ENCODE measurements at places on chromosomes 1 and 21.
A peak's percentile ranks its signal among the peaks of the same experiment; 100 is the strongest.

DNA sequence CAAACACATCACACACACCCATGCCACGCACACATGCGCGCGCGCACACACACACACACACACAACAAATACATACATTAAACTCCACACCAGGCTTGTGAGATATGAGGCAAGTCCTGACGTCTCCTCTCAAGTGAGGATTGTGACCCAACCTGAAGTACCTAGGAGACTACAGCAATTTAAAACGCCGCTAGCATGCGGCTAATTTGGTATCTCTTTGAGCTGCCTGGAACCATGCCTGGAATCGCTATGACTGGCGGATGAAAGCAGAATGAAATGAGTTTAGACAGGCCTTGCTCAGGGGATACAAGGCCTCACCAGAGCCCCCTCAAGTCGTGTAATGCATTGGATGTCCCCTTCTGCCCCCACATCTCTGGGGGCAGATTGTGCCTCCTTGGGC, 1.6 kb upstream of the RAB7B start:
- DNase-seq: no peak

DNA sequence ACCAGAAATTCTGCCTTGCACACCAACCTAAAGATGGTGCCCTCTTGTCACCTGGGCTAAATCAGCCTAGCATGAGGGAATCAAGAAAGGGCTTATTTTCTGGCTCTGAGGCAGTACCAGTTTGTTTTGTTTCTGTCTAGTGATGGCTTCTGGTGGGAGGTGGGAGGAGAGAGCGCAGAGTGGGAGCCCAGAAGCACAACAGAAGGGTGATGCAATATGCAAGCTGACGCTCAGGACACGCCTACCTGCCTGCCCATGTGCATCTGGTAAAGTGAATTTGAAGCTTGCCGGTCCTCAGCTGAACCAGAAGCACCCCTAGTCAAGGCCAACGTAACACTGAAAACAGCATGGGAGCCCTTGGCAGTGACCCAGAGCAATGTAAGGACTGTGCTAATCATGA, 138.4 kb upstream of the TIAM1 start:
- no peak for DNase-seq

GRCh38 chr1:210340841-210341240, 12.1 kb downstream of the HHAT start:
- no peak for DNase-seq

GRCh38 chr1:46027788-46028573, 104.4 kb downstream of the PIK3R3 start:
- no peak for DNase-seq

GRCh38 chr1:154419620-154420571, 14.8 kb downstream of the IL6R start:
- peak; percentile 62 for DNase-seq

DNA sequence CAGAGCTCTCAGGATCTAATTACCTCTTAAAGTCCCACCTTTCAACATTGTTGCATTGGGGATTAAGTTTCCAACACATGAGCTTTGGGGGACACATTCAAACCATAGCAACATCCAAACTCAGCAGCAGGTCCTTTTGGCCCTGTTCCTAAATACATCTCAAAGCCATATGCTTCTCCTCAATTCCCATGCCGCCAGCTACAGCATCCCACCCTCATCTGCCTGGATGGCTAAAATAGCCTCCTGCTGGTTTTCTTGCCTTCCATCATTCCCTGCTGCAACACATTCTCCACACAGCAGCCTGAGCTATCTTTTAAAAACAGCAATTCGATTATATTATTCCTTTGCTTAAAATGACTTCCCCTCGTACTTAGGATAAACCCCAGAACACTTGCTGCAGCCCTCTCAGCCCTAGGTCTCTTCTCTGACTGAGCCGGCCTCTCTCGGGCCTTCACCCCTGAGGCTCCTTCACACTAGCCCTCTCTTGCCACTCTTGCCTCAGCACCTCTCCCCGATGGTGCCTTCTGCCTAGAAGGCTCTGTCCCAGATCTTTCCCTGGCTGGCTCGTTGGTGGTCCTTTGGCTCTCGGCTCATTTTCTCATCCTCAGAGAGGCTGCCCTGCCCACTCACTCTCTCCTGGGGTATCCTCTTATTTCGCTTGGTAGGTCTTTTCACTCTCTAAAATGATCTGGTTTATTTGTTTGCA, 16.5 kb downstream of the MYBPH start:
- no peak for DNase-seq

- no peak for DNase-seq
Observed at GRCh38 chr1:39379187-39379586, 112.2 kb upstream of the BMP8A start.

DNA sequence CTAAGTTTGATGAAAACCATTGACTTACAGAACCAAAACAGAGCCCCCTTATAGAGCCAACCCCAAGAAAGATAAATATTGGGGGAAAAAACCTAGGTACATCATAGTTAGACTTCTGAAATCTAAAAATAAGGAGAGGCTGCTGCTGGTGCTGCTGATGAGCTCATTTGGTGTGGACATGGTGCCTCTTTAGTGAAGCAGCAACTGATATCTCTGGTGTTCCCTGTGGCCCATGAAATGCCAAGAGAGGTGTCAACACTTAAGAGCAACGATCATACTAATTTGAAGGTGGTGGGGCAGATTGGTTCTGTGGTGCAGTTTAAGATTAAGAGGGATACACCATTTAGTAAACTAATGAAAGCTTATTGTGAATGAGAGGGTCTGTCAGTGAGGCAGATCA, 35.9 kb downstream of the ST3GAL3 start:
- DNase-seq: no peak

DNA sequence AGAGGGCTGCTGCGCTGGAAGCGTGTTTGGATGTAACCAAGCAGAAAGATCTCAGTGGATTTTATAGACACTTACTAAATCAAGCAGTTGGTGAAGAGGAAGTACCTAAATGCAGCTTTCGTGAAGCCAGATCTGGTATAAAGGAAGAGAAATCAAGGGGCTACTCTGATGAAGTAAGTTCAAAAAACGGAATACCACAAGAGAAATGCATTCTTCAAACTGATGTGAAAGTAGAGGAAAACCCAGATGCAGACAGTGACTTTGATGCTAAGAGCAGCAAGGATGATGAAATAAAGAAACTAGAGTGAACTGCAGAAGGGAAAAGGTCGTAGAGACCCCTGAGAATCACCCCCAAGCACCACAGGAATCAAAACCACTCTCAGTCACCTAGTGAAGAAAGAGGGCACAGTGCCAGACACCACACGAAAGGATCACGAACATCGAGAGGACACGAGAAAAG, 40.8 kb upstream of the NEXN start:
- no peak for DNase-seq

GRCh38 chr1:197224160-197224559, 43.9 kb upstream of the CRB1 start:
- DNase-seq: no peak

- no peak for DNase-seq
Observed at GRCh38 chr1:41919131-41919530, 409 bp upstream of the HIVEP3 start.

- no peak for DNase-seq
Observed at GRCh38 chr1:93672069-93672468, 9.6 kb downstream of the BCAR3 start.

DNA sequence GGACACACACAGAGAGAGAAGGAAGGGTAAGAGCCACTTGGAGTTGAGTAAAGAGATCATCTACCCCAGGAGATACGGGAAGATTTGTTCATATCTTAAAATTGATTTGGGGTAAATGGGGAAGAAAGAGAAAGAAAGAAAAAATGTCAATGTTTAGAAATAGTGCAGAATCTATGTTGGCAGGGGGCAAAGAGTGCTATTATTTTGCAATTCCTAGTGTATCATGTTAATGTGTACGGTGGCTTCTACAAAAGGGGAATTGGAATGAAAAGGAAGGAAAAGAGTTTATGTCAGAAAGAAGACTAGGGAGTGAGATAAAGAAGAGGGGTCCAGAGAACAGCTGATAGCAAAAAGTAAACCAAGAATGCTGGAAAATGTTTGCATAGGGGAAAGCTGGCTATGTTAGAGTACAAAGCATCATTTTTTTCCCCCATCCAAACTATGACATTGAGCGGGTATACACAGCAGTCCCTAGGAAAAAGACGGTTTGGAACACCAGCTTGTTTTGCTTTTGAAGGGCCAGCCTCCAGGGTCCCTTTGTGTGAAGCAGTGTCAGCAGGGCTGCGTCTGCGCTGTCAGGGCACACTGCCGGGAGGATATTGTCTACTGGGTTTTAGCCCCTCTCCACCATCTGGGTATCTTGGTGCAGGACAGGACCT, 10.8 kb downstream of the LRRC8D start:
- DNase-seq: no peak

GRCh38 chr1:157469752-157470675, 82.3 kb downstream of the FCRL5 start:
- DNase-seq: no peak

GRCh38 chr1:64000021-64000420, 203.4 kb upstream of the UBE2U start:
- no peak for DNase-seq

GRCh38 chr1:26259005-26259404, 20.9 kb upstream of the SH3BGRL3 start:
- DNase-seq: no peak

DNA sequence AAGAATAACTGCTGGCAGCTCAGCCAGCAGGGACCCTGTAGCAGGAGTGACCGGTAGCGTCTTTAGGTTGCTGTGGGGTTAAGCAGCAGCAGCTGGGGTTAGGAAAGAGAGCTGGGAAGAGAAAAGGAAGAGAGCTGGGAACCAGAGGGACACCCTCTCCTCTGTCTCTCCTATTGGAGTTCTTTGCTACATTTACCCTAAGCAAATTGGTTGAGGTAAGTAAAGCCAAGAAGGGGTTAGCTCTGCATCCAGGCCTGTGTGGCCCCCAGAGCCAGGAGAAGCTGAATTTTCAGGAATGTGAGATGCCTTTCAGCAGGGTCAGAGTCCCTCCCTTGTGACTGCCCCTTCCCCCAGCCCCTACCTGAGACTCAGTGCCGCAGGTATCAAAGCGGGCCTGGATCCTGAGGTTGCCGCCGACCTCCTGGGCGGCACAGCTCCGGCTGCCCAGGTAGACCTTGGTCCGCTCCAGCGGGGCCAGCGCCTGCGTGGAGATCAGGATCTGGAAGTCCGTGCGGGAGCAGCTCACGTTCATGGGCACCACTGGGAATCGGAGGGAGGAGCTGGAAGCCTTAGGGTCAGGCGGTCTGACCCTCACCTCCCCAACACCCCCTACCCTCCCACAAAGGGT, 16.4 kb downstream of the CDCP2 start:
- DNase-seq: no peak

GRCh38 chr1:13829152-13829769, 129.3 kb downstream of the PRDM2 start:
- no peak for DNase-seq

GRCh38 chr1:19325958-19326747, 14.0 kb downstream of the SLC66A1 start:
- DNase-seq: no peak

- DNase-seq: no peak
Observed at GRCh38 chr1:20382711-20383110, 92.0 kb downstream of the VWA5B1 start.

GRCh38 chr1:59569198-59569597, 245.6 kb upstream of the HOOK1 start:
- no peak for DNase-seq

DNA sequence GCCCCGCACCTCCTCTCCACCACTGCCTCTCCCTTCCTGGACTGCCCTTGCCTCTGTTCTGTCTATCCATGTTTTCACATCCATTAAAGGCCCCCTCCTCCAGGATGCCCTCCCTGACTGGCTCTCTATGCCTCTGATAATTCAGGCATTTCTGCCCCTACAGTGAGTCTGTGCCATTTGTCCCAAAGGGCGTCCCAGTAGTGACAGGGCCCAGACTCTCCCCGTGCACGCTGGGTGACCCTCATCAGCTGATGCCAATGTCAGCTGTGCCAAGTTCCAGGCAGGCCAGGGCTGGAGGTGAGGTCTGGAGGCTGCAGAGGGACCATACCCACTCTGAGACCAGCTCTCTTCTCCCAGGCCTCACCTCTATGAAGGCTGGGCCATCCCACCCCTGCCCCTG, 3.2 kb upstream of the PLEKHG5 start:
- no peak for DNase-seq

DNA sequence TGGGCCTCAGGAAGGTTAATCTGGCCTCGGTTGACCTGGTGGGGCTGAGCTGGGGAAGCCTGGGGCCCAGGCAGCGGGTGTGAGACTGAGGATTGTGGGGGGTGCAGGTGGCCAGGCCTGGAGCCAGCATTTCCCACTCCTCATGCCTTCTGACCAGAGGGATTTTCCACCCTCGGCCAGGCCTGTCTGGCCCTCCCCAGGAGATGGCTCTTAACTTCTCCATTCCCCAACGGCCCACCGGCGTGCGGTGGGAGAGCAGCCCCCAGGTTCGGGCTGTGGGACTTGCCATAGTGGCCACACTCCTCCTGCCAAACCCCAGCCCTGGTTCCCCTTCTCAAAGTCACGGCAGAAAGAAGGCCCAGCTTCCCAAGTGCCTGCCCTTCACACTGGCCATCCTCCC, 126.5 kb upstream of the RUNX3 start:
- no peak for DNase-seq

- DNase-seq: no peak
Observed at GRCh38 chr21:39855595-39855994, 11.6 kb upstream of the PCP4 start.

GRCh38 chr1:173447224-173447623, 29.9 kb upstream of the PRDX6 start:
- no peak for DNase-seq

DNA sequence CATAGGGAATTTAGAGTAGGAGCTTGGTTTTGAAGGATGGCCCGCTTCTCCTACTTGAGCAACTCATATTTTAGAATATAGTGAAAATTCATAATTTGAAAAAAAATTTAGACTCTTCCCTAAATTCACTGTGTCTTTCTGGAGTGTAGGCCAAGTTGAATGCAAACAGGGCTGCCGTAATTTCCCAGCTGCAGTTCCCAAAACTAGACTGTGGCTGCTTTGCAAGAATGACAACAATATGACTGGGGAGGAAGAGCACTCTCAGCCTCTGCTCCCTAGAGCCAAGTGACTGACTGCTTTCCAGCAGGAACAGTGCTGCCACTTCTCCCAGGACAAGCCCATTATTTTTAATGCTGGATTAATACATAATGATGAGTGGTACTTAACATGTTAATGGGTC, 209.0 kb downstream of the RHOU start:
- DNase-seq: no peak

GRCh38 chr1:221644145-221644448, 97.8 kb downstream of the DUSP10 start:
- DNase-seq: no peak

Measured in activated T-cell treated with anti-CD3 and anti-CD28 coated beads, Interleukin-2, amount 50 U/mL, for 1 hour (primary cell).